Heart right ventricle (tissue), 16 donors: ENCODE measurements at places on chromosomes 2 and 18. TPM values are rescaled to one million over a fixed set of nuclear protein-coding genes. Genes with fewer than 3 reads are reported as not detected.

The SERPINB3 gene
- not detected for total RNA-seq

The LAMA1 gene
- 0.05 TPM for total RNA-seq

The RUFY4 gene
- not detected for total RNA-seq

The TMEM200C gene
- total RNA-seq = 0.09 TPM

The MARCHF4 gene
- total RNA-seq = not detected

The CDKL4 gene
- 0.49 TPM for total RNA-seq

The POTEI gene
- total RNA-seq = not detected

The OTX1 gene
- not detected for total RNA-seq

The CHRND gene
- total RNA-seq = not detected

The CROCC2 gene
- not detected for total RNA-seq

The ITGA6 gene
- 45.0 TPM for total RNA-seq

The ESCO1 gene
- total RNA-seq = 10.0 TPM

The PPIG gene
- total RNA-seq = 47.0 TPM

The ZNF385B gene
- total RNA-seq = 1.6 TPM

The PROKR1 gene
- not detected for total RNA-seq

The AKAIN1 gene
- total RNA-seq = not detected

The MARS2 gene
- total RNA-seq = 7.8 TPM

The MOGAT1 gene
- total RNA-seq = not detected

The PSMA8 gene
- 0.38 TPM for total RNA-seq

The TRPM8 gene
- not detected for total RNA-seq

GRCh38 chr2:130728007-130728454, 839 bp upstream of the GPR148 start:
- DNase-seq = no peak

GRCh38 chr2:19425419-19425818, 67.0 kb upstream of the OSR1 start:
- DNase-seq = no peak

DNA sequence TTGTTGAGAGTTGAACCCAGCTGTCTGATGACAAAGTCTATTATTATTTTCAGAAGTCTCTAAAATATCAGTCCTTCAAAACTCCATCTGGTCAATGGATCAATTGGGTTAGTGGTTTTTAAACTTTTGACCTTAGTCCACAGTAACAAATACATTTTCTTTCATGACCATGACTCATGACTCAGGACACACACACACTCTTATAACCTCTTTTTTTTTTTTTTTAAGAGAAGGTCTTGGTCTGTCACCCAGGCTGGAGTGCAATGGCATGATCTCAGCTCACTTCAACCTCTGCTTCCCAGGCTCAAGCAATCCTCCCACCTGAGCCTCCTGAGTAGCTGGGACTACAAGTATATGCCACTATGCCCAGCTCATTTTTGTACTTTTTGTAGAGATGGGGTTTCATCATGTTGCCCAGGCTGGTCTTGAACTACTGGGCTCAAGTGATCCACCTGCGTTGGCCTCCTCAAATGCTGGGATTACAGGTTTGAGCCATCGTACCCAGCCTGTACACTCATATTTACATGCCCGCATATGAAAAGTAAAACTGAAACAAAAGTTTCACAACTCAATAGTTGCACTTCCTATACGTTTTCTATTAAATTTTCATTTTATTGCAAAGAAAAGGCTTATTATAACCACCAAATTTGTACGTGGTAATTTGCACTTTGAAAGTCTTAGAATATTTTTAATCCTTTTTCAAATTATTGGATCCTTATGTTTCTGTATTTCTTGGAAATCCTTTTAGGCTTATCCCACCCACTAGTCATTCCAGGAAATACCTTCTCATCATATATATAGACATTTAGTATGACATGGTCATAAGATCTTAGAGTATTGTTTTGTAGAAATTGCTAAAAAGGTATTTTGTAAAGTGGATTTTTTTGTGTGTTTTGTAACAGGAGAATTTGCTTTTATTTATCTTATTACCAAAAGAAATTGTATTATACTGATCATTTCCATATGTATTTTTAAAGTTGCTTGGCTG, 199.0 kb downstream of the LPIN1 start:
- DNase-seq = no peak

- DNase-seq = no peak
Measured at GRCh38 chr2:44367591-44367990, 5.8 kb downstream of the CAMKMT start.

- peak; percentile 13 for DNase-seq
Measured at GRCh38 chr2:127642706-127643438, 3.1 kb upstream of the GPR17 start.

- no peak for DNase-seq
Measured at GRCh38 chr2:30310955-30311354, 79.6 kb downstream of the LBH start.

DNA sequence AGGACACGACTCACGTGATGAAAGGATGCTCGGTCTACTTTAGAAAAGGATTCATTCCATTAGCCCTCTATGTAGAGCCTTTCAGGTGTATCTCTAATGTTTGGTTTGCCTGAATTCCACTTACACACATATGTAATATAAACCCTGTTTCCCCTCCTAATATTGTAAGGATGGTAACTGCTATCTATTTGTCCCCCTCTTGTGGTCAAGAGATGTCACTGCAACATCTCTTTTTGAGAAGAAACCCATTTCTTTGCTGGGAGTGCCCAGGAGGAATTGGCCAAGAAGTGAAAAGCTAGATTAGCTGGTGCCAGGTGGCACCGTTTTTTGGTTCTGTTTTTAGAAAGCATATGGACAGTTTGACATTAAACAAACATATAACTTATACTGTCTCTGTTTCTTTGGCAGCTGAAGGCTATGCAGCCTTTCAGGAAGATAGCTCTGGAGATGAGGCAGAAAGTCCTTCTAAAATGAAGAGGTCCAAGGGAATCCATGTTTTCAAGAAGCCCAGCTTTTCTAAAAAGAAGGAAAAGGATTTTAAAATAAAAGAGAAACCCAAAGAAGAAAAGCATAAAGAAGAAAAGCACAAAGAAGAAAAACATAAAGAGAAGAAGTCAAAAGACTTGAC, 41.2 kb downstream of the RALBP1 start:
- no peak for DNase-seq

DNA sequence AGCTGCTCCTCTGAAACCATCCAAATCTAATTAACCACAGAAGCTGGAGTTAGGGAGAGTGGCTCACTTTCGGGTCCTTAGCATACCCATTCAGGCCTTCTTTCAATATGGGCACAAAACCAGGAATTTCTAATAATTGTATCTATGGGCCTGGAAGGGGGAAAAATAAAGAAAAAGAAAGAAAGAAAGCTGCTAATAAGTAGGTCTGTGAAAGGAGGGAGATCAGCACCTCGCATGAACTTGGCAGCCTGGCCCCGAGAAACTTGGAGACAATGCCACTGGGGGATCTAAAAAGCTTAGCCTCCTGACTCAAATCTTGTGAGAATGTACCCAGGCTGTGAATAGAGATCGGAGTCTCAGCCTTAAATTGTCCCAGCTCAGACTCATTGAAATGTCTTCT, 252.1 kb upstream of the SLC14A2 start:
- no peak for DNase-seq

DNA sequence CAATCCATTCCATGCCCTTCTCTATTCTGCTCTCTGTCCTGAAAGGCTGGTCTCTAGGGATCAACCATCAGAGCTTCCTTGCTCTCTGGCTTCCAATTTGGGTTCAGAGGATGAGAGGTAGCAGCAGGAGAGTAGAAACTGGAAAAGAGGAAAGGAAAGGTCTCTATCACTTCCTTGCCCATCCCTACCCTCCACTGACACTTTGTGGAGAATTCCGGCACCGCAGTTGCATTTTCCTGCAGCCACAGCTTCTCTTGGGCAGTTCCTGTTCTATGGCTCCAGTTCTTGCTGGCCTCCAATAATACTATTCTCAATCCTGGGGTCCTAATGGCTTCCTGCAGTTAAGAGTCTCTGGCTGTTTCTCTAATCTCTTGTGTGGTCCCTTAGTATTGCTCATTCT, 13.3 kb upstream of the IMPACT start:
- DNase-seq = peak; percentile 15

DNA sequence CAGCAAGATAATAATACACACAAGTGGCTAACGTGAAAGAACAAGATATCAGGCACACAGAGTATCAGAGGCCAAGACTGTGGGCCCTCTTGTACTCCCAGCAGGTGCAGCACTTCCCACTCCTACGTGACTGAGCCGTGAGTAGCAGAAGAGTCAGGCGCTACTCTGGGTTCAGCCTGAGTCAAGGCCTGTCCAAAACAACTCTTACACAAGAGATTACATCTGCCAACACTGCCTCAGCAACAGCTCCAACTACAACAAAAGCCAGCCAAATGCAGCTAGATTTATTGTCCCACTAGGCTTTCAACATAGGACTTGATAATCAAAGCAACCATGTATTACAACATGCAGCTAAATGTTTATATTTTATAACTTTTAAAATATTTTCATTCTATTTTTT, 56.2 kb downstream of the ITSN2 start:
- peak; percentile 58 for DNase-seq

DNA sequence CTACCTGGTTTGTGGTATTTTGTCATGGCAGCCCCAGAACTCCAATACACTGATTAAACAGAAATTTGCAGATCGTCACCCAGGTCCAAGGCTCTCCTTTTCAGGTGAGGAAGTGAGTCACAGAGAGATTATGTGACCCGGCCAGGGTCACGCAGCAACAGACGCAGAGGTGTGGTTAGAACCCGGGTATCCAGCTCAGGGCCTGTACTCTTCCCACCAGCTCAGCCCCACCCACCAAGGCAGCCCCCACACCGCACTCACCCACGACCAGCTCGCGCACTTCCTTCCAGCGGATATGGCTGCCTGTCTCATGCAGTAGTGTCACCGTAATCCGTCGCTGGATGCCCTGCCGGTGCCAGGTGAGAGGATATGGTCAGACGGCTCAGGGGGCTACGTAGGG, 48.1 kb downstream of the AQP12A start:
- no peak for DNase-seq

- no peak for DNase-seq
Measured at GRCh38 chr2:28322051-28322450, 70.6 kb upstream of the FOSL2 start.

DNA sequence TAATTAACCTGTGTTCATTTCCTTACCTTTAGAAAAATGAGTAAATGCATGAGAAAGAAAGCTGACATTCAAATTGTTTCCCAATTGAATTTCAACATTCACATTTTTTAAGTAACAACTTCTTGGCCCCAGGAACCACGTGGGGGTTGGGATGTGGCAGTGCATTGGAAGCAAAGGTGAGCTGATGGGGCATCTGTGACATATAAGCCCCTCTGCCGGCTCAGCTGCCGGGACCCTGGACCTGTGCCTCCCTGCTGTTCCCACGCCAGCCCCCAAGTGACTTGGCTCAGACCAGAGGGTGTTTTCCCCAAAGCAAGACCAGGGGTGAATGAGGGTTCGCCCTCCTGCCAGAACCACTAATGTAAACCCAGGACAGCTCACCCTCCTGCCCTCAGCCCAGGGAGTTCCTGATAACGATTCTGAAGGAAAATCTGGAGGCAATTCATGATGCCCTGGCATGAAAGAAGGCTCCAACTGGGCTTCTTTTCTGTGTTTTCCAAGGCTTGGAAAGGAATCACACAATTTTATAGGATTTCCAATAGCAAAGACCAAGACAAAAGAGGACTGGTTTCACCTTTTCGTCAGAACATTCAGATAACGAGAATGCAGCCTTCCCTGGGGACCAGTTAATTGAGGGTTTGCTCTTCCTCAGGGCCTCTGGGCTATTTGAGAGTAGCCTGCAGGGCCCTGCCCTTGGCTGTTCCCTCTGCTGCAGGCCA, 193.2 kb upstream of the TWIST2 start:
- no peak for DNase-seq

DNA sequence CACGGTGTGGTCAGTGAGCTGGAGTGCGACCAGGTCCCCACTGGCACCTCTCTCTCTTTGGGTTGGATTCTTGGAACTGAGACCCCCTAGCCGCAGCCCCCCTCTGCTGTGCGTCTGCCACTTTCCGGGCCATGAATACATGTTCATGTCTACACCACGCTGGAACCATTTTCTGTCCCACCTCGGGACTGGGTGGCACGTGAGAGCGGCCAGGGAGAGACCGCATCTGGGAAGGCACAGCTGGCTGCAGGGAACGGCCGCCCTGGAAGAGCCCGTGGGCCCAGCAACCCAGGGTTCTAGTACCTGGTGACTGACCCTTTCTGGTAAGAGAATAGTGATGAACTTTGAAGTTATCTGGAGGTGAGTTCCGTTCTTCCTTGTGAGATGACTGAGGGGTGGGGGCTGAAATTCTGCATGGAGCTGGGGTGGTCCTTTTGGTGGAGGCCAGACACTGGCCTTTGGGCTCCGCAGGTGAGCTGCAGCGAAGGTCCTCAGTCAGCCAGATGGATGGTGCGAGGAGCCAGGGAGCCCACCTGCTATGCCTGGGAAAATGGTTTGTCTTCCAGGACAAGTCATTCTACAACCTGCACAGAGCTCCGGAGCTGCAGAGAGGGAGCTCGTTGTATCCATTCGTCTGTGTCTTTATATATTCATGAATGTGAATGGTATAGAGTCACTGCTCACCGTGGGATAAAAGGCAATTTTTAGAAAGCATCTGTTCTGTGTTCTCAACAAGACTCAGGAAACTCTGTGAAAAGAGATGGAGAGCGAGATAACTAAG, 223.5 kb downstream of the NDUFA10 start:
- no peak for DNase-seq

GRCh38 chr2:1634681-1635341, 109.5 kb downstream of the PXDN start:
- DNase-seq = no peak

- no peak for DNase-seq
Measured at GRCh38 chr2:7201851-7202250, 284.6 kb downstream of the RNF144A start.

GRCh38 chr2:112073875-112074274, 18.8 kb downstream of the TMEM87B start:
- DNase-seq = no peak

DNA sequence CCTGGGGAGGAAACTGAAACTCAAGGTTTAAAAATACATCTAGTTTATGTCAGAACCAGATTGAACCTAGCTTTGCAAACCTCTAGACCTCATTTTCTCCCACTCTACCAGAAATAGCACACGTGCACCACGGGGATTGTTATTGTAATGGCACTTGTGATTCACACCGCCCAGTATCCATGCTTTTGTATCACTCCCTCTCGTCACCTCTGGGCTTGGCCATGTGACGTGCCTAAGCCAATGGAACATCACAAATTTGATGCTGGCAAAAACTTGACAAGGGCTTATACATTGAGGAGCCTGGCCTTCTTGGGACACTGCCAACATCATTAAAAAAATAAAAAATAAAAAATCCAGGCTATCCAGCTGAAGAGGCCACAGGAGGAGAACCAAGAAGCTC, 495.8 kb upstream of the POU3F3 start:
- no peak for DNase-seq

- no peak for DNase-seq
Measured at GRCh38 chr18:53649621-53650020, 574.8 kb downstream of the MBD2 start.
